Effector CD4-positive, alpha-beta T cell (primary cell): ENCODE measurements at places on chromosomes 2 and 18.

DNA sequence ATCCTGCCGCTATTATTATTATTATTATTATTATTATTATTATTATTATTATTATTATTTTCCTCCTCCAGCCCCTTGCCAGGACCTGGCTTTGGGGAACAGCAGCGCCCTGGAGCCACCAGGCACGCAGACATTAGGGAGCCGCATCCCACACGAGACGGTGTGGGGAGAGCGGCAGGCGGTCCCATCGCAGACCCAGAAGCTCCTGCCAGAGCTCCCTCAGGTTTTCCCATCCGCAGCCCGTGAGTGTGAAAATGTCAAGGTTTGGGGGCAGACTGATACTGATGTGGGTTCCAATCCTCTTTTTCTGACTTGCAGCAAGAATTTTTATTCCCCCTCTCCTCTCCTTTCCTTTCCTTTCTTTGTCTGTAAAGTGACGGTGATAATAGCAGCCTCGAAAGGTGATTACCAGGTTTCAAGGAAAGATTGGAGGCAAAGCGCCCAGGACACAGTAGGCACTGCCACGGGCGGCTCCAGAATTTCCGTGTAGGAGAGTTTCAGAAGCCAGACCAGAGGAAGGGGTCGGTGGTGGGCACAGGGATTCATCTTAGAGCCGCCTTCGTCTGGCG is 816 bp downstream of the SCTR start:
- no peak for DNase-seq

GRCh38 chr2:55169359-55169758 is 62.7 kb downstream of the CLHC1 start:
- no peak for DNase-seq

DNA sequence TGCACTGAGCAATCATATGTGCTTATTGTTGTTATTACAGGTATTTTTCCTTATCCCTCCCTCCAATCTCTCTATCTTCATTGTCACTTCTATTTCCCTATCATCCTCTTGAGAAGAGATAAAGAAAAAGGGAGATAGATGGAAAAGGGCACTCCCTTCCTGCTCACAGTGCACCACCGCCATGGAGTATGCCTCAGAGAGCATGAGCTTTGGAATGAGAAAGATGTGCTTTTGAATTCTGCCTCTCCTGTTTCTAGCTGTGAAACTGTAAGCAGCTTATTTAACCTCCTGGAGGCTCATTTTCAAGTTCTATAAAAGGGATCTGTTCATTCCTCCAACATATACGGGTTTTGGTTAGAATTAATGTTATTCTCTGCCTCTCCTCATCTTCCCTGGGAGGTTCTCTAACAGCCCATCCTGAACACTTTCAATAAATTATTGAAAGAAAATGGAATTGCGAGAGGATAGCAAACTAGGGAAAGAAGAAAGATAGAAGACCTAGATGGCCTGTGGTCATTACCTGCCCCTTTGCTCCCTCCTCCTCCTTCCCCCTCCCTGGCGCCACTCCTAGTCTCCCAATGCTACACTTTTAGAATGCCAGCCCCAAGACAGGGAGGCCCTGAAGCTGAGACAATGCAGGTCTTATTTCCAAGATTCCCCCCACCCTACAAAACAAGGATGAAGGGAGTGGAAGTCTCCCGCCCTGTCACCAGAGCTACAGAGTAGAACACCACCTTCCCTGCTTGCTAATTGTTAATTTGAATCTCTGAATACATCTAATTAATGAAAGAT is 37.8 kb downstream of the FIGN start:
- DNase-seq, result no peak

GRCh38 chr2:165192729-165193128 is 11.1 kb downstream of the SCN3A start:
- DNase-seq, result no peak

DNA sequence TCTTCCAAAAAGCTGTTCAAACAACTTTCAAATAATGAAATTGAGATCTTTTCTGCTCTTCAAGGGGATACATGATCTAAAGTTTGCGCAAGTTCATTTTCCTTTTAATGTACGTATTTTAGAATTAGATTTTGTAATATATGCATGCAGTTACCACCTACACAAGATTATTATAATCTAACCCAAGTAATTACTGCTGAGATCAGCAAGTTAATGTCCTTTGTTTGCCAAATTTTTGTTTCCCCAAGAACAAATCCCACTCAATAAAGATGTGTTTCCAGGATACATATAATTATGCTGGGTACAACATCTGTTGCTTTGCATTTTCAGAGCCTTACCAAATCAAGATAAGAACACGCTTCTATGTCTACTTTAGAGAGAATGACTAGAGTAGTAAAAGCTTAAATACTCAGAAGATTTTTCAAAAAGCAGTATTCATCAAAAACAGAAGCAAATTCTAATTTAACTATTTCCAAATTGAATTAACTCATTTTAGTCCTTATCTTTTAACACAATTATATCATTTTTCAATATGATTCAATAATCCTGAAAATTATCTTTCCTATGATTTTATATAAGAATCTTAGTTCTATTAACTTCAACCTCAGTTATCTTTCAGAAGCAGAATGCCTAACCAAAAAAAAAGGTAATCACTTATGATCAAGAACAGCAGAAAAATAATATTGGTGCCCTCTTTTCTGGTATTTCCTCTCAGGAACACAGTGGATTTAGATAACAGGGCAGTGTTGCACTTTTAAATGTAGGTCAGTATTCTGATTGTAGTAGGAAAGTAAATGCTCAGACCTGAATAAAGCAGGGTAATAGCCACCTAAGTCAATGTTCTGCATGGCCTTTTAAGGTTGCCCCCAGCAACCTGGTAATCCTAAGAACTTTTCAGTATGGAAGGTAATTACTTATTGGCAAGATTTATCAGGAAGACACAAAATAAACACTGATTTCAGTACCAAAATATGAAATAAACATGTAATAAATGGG is 28.0 kb downstream of the CERKL start:
- DNase-seq, result no peak
